Mucosa of descending colon (tissue), 3 donors: ENCODE measurements at places on chromosomes 3 and 15. TPM values are rescaled to one million over a fixed set of nuclear protein-coding genes. Genes with fewer than 3 reads are reported as not detected.

- no peak for DNase-seq
Measured at GRCh38 chr3:72655723-72656122, 192.5 kb downstream of the SHQ1 start.

- DNase-seq: no peak
Measured at GRCh38 chr3:166471074-166471767, 634.0 kb upstream of the BCHE start.

DNA sequence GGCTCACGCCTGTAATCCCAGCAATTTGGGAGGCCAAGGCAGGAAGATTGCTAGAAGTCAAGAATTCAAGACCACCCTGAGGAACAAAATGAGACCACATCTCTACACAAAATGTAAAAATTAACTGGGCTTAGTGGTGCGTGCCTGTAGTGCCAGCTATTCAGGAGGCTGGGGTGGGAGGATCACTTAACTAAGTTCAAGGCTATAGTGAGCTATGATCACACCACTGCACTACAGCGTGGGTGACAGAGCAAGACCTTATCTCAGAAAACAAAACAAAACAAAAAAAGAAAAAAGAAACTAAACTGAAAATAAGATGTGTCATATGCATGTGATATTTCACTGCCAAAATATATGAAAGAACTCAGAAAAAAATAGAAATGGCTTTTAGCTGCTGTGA is 243.3 kb upstream of the CCDC54 start:
- DNase-seq: no peak

DNA sequence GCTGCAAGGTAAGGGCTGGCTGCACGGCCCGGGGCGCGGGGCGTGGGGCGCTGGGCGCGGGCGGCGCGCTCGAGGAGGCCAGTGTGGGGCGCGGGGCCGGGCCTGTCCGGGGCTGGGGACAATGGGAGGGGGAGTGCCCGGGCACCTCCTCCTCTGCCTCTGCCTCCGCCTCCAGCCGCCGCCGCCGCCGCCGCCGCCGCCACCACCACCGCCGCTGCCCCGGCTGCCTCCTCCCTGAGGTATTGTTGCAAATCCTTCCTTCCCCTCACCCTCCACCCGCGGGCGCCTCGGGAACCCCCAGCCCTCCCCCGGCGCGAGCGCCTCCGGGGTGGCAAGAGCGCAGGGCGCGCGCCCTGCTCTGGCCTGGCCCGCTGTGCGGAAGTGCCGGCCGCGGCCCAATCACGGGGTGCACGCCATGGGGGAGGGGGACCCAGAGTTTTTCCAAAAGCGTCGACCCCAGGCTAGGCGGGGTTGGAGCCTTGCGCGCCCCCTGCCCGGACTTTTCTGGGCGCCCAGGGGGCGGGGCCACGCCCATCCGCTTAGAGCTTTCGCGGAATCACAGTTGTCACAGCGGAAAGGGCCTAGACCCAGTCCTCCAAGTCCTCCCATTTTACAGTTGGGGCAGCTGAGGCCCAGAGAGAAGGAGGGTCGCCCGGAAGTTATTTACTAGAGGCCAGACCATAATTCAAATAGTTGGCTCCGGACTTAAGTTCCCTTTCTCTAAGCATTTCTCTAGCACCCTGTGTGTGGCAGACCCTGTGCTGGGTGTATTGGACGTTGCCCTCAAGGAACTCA is at the start of gene LPP:
Gene LPP (plus strand): TSS at position 144 of the 795 bp plus-strand sequence. CDS start 251,964 bp downstream, outside the sequence.
- DNase-seq: peak; percentile 89

GRCh38 chr3:171566803-171567422 is 106.7 kb upstream of the TNIK start:
- no peak for DNase-seq

DNA sequence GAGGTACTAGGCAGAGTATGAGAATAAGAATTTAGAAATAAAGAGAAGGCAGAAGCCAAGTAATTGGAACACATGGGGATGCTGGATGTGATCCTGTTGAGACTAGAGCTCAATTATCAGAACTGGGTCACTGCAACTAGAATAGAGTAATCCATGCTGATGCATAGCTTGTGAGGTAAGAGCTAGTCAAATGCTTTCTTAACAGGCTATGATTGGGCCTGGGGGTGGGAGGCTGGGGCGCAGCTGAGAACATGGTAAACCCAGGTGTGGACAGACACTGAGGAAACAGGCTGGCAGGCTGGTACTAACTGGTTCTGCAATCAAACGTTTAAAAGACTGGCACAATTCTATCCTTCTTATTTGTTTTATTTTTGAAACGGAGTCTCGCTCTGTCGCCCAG is 50.5 kb upstream of the LRRFIP2 start:
- no peak for DNase-seq

DNA sequence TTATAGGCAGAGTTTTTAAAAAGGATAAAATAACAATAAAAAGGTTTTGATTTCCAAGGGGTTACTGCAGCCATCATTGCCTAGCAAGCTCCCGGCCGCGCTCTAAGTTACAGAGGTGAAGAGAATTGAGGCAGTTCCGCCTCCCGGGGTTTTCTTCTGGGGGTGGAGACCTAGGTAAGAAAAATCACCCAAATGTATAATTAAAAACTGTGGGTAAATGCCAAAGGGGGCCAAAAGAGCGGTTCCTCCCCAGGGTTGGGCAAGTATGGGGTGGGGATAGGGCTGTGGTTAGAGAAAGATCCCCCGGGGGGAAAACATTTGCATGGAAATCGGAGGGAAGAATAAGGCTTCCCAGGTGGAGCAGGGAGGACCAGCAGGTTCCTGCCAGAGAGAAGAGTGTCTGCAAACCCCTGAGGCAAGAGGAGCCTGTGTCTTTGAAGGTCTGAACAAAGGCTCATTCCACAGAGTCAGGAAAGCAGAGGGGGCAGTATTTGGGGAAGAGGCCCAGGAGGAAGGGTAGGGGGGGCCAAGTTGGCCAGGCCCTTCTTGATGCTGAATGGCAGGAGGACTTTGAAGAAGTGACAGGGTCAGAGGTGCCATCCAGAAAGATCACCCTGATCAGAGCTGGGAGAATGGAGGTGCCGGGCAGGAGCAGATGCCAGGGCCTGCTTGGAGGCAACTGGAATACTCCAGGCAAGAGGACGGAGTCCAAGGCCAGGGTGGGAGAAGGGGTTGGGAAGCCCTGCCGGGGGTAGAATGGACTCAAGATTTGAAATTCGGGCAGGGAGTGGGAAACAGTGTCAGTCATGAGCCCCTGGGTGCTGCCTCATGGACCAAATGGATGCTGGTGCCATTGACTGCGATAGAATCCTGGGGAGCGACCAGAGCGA is 152.9 kb upstream of the RGMA start:
- DNase-seq: no peak

GRCh38 chr15:39165020-39165706 is 415.7 kb upstream of the THBS1 start:
- no peak for DNase-seq

- DNase-seq: no peak
Measured at GRCh38 chr3:59327376-59327808, 277.6 kb upstream of the CFAP20DC start.

DNA sequence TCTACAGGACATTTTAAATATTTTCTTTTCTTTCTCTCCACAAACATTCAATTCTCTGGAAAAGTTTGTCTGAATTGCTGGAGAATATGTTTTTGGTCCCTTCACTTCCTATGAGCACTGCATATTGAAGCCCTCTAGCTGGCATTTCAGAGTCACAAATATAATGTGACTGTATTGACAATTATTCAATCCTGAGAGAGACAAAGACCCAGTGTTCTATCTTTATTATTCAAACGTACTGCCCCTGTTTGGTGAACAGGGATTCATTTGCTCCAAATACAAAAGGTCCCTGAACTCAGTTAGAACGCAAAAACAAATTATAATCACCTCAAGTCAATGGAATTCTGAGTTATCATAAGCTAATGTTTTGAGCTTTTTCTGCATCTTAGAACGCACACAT is 173.1 kb upstream of the CDIN1 start:
- no peak for DNase-seq

GRCh38 chr3:62723166-62723913 is 151.9 kb downstream of the CADPS start:
- no peak for DNase-seq

- no peak for DNase-seq
Measured at GRCh38 chr3:65604863-65605526, 433.7 kb downstream of the MAGI1 start.

DNA sequence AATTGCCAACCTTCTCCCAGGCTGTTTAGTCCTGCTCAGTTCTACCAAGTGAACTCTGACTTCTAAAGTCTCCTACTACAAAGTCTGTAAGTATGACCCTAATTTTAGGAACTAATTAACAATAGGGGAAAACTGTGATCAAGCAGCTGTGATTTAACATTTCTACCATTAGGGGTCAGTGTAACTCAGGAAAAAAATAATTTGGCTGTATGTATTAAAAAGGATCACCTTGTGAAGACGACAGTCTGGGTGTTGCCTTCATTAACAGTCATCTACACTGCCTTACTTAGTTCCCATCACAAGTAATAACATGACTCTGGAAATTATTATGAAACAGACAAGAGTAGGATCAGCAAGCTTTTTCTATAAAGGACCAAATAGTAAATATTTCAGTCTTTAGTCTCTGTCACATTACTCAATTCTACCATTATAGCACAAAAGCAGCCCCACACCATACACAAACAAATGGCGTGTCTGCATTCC is 4.2 kb upstream of the NPHP3 start:
- DNase-seq: no peak

DNA sequence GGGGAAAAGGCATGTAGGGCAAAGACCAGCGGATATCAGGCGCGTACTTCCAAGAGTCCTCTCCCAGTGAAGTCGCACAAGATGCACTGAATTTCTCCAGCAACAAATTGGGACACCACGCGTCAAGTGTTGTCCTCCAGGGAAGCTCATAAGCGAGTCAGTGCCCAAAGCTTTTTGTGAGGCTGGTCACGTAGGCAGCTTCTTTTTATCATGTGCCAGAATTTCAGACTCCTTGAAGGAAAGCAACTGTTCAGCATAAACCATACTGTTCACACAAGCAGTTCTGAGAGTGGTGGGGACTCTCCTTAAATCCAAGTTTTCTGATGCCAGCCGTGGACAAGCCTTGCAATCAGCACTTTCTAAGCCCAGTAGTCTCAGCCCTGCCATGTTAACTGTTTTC is 10.1 kb upstream of the FSTL1 start:
- DNase-seq: no peak

DNA sequence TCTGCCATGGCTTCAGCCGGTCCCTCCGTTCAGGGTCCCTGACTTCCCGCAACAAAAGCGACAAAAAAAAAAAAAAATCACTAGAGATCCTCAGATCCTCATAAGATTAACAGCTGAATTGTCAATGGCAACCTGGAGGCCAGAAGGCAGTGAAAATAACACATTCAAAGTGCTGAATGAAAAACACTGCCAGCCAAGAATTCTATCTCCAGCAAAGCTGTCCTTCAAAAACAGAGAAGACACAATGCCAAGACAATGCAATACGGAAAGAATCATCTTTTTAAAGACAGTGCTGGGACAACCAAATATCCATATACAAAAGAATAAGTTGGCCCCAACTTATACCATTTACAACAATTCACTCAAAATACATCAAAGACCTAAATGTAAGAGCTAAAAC is 21.6 kb downstream of the MTHFS start:
- no peak for DNase-seq

DNA sequence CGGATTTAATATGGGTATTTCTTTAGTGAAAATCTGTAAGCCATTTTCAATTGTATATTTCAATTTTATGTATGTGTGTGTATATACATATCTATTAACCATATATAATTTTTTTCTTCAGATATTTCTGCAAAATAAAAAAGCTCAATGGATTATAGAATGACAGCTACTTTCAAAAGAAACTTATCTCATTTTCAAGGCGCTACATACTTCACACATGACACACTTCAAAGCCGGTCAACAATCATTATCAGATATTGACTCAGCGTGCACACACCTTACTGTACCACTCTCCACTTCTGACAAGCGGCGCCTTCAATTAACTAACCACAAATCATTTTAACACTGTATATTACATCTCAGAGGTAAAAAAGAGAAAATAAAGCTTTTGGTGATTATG is 39.6 kb downstream of the ATP13A3 start:
- DNase-seq: peak; percentile 12

DNA sequence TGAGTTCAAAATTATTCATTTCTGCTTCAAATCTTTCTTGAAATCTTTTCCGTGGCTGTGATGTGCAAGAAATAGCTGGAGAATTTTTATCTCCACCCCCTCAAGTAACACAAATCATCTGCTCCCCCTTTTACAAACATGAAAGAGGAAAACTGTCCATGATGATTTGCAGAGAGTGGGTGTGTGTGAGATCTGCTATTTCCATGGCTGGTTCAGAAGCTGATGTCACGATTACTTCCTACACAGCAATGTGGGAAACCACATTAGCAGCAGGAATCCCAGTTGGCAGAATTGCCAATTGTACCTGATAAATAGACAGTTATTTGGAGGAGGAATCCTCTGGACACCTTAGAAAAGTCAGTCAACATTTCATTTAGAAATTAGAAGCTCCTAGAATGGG is 75.2 kb upstream of the GRM7 start:
- DNase-seq: no peak

- no peak for DNase-seq
Measured at GRCh38 chr3:4645468-4645867, 152.3 kb downstream of the ITPR1 start.

DNA sequence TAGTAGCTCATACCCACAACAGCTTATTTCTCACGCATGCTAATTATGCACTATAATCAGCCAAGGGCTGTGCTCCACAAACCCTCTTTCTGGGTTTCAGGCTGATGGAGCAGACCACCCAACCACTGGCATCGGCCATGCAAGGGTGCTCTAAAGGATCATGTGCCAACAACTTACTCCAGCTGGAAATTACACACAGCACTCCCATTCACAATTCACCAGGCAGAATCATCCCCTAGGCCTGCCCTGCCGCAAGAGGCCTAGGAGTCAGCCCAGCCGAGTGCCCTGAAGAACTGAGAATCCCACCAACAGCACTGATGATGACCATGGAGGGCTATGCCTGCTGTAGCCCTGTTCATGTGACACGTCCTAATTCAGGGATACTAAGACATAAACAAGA is 216.2 kb upstream of the CHRNA7 start:
- DNase-seq: no peak

- DNase-seq: no peak
Measured at GRCh38 chr15:33279613-33280205, 31.1 kb upstream of the RYR3 start.

- no peak for DNase-seq
Measured at GRCh38 chr3:46162975-46163555, 45.0 kb downstream of the CCR1 start.

DNA sequence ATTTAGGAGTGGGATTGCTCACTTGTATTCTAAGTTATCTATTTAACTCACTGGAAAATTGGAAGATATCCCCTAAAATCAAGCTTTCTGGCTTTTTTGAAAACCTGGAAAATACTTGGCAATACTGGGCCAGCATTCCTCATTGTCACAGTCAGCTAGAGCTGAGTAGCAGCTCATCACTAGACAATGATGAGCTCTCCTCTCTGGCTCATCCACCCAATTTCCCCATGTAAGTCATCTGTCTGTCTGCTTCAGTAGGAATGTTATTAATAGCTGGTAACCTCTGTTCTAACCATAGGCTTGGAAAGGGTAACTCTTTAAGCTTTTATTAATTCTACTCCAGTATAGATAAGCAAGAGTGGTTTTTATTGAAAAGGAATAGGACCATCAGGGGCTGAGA is 39.7 kb upstream of the PIK3R4 start:
- DNase-seq: no peak

The PLS1 gene
- total RNA-seq: 442 TPM

The FOXL2NB gene
- total RNA-seq: 0.17 TPM

The UROC1 gene
- not detected for total RNA-seq

The RYR3 gene
- total RNA-seq: 1.1 TPM

The LTK gene
- total RNA-seq: 13.3 TPM

The REC114 gene
- not detected for total RNA-seq

The TM4SF18 gene
- total RNA-seq: 2.4 TPM

The IQCF5 gene
- total RNA-seq: not detected

The GOLGA6L4 gene
- 3.7 TPM for total RNA-seq

The CHST2 gene
- total RNA-seq: 3.2 TPM

The PLA2G4B gene
- 5.2 TPM for total RNA-seq
